ENCODE measurements at places on chromosomes 2 and 18.

DNA sequence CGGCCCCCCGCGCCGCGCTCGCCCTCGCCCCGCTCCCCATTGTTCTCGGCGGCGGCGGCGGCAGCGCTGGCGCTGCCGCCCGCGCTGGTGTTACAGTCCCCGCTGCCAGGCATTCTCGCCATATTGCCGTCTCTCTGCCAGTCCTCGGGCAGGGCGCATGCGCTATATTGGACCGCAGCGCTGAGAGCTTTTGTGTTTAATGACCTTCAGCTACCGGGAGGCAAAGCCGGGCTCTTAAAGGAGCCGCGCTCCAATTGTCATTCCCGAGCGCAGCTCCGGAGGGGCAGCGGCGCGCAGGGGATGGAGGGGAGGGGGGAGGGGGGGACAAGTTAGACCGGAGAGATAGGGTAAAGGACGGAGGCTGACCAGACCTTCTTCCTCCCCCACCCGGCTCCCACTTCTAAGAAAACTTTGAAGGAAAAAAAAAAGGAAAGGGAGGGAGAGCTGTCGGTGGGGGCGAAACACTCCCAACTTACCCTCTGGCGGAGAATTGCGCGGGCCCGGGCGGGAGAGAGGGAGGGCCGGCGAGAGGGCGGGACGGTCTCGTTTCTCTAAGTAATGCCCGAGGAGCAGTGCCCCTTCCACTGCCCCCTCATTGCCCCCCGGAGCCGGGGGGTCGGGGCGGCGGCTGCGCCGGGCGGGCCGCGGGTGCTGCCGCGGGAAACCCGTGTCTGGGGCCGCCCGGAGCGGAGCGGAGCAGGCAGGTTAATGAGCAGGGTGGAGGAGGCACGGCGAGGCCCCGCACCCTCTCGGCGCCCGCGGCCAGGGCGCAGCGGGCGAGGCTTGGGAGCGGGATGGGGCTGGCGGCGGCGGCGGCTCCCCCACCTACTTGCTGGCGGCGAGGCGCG is at the start of gene KCTD1:
KCTD1 (minus strand) TSS at position 139 of the 848 bp plus-strand sequence; CDS start at position 122, 17 bp downstream.
- H3K4me3 ChIP-seq: peak within 1 kb of the TSS; percentile 69
- peaks cover 6% of the 10 kb centered on the region for H3K4me1 ChIP-seq
- peak; percentile 84 for DNase-seq
- H3K27me3 ChIP-seq: peaks cover 35% of the 10 kb centered on the region
- no peaks in the 10 kb centered on the region for H3K36me3 ChIP-seq

GRCh38 chr18:23924813-23925212 is 89.7 kb upstream of the TTC39C start:
- H3K4me3 ChIP-seq: no peak overlapping the region
- no peak overlapping the region for H3K27ac ChIP-seq
- peak; percentile 50 for DNase-seq

- no peaks in the 10 kb centered on the region for H3K27me3 ChIP-seq
- peaks cover 27% of the 10 kb centered on the region for H3K4me1 ChIP-seq
- H3K27ac ChIP-seq: peak overlapping the region; percentile 32
These were observed 17.5 kb upstream of the HPCAL1 start for GRCh38 chr2:10285191-10285555.

DNA sequence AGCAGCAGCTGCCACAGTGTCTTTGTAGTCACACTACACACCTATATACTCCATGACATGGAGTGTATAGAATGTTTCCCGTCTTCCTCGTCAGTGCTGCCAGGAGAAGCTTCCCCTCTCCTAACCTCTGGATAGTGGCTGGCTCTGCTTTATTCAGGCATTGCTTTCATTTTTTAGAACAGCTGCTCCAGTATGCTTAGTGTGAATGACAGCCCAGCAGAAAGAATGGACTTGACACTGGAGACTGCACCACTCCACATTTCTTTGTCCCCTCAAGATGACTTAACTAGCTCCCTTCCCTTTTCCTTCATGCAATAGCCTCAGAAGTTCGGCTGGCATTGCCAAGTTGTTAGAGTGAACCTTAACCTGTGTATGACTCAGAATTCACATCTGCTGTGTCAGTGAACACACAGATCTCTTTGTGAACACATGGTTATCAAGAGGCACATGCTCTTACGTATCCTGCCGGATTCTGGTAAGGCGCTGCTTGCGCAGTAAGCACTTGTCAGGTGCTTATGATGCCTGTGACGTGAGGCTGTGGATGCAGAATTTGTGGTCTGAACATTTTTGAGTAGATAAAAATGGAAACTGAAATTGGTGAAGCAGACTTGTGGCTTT is 73.9 kb downstream of the NEDD4L start:
- H3K27ac ChIP-seq: no peak overlapping the region
- H3K4me1 ChIP-seq: peaks cover 8% of the 10 kb centered on the region
- DNase-seq: peak; percentile 98
- H3K4me3 ChIP-seq: no peak overlapping the region

- H3K27ac ChIP-seq: no peak overlapping the region
- H3K27me3 ChIP-seq: no peaks in the 10 kb centered on the region
- no peaks in the 10 kb centered on the region for H3K36me3 ChIP-seq
- no peaks in the 10 kb centered on the region for H3K4me1 ChIP-seq
- H3K4me3 ChIP-seq: no peak overlapping the region
These were observed 1589.1 kb upstream of the ZEB2 start for GRCh38 chr2:146108993-146109392.
